Fibroblast of skin of scalp (primary cell): ENCODE measurements at places on chromosomes 7 and 10.

GRCh38 chr10:62735464-62736167 lies 68.9 kb upstream of the ADO start:
- DNase-seq = peak; percentile 23

GRCh38 chr10:89837165-89838043 lies 136.0 kb downstream of the KIF20B start:
- peak; percentile 18 for DNase-seq

- no peak for DNase-seq
Measured at GRCh38 chr7:39606352-39606751, 17.0 kb upstream of the RALA start.

DNA sequence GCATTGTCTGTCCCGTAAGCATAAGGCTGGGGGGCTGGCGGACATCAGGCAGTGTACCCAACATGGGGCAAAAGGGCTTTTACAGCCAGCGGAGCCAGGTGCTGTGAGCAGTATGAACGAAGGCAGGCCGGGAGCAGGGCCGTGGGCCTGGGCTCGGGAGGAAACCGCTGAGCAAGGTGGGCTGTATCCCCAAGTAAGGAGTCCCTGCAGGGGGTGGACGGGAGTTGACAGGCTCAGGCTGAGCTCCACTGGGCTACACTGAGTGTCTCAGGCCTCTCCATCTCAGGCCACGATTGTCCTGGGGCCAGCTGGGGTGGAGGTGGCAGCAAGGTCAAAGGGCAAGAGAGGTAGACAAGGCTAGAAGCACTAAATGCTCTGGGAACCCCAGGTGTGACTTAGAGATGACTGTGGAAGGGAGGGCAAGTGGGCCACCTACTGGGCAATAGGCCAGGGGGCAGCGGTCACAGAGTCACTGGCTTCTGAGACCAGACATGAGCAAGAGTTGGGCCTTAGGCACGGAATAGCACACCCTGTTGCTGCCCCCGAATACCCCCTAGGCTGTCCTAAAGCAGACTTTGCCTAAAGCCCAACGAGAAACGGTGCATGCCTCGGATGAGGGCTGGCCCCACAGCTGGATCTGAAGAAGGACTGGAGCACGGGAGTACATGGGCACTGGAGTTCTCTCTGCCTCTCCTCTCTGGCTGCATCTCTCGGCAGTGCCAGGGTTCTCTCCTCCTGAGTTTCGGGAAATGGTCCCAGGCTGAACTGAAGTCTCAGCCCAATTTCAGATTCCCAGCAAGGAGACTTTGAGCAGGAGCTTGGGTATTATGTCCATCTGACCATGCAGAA lies 10.8 kb upstream of the RAMP3 start:
- no peak for DNase-seq

DNA sequence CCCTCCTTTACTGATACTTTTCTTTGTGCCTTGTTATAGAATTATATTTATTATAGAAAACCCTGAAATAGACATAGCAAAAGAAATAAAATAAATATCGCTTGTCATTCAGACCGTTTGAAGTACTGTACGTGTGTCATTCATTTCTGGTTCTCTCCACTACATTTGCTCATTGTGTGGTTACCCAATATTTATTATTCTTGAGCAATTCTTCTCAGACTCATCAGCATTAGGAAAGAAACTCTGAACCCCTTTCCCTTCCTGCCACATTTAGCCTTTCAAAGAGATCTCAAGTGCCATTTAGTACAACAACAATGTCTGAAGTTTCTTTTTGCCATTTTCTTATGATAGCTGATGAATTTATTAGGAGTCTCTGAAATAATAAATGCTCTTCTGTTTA lies 154.1 kb downstream of the KIAA1217 start:
- DNase-seq = peak; percentile 43

GRCh38 chr10:29244978-29245377 lies 43.9 kb upstream of the LYZL1 start:
- no peak for DNase-seq

DNA sequence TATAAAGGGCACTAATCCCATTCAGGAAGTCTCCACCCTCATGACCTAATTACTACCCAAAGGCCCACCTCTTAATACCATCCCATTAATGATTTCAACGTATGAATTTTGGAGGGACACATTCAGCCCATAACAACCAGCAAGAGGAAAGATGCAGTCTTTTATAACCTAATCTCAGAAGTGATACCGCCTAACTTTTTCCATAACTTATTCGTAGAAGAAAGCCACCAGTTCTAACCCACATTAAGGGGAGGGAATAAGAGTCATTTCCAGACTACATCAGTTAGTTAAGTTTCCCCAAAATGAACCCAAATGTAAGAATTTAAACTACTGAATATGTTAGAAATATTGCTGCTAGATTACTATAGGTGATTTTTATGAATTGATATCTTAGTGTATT lies 32.1 kb upstream of the LHFPL3 start:
- DNase-seq = no peak

DNA sequence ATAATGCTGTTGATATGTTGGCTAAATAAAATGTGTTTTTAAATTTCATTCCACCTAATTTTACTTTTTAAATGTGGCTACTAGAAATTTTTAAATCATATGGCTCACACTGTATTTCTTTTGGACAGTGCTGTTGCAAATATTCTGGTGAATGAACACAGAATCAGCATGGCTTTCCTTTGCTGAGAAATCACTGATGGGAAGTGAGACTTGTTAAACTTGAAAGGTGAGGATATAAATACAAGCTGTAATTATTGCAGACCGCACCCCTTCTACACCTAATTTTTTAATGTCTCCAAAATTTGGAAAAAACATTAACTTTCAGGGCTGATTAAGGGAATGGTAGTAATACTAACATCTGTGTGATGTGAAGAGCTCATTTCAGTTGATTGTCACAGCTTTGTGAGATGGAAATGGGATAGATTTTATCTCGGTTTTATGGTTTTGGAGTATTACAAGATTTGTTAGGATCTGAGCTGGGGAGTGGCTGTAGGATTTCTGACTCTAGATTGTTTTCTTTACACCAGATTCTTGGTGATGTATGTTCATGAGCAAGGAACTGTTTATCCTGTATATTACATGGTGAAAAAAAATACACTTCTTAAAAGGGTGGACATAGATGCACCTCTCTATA lies 1.3 kb downstream of the MIOS start:
- DNase-seq = no peak

GRCh38 chr10:111970111-111970510 lies 213.5 kb downstream of the GPAM start:
- DNase-seq = no peak

DNA sequence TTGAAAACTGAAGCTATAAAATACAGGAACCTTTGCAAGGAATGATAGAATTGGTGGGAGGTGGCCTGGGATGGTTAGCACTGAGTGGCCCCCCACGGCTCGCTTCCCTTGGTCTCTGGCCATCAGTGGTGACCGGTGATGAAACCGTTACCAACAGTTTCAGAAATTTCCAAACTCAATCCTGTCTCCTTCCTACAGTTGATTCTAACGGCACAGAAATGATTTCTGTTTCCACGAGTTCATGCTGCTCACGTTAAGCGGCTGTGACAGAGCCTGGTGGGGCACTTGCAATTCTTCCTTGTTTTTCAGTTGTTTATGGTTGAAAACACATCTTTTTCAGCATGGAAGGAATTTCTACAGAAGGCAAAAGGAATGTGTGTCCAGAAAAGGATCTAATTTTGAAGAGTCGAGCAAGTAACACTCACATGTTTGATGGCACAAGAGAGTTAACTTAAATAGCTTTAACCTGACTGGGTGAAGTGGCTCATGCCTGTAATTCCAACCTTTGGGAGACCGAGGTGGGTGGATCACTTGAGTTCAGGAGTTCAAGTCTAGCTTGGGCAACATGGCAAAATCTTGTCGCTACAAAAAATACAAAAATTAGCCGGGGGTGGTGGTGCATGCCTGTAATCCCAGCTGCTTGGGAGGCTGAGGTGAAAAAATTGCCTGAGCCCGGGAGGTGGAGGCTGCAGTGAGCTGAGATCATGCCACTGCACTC lies 100.1 kb downstream of the DNAJB6 start:
- peak; percentile 17 for DNase-seq

DNA sequence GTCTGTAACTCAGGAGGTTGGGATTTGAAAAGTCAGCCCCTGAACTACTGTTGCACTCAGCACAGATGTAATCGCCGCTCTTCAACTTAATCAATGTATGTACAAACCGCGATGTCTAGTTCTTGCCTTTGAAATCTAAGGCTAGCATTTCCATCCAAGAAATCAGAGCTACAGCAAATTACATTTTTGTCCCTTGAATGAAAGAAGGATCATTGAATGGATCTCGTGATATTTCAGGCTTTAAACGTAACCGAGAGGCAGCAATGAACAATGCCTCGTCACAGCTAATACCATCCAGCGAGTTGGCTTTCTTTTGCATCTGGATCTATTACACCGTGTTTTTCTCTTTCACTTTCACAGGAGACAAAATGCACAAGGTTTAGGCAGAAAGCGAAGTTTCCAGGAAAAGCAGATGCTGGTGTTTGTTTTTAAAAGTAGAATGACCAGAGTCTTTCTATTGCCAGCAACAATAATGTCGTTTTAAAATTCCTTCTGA lies 5.5 kb downstream of the SKIDA1 start:
- peak; percentile 79 for DNase-seq

DNA sequence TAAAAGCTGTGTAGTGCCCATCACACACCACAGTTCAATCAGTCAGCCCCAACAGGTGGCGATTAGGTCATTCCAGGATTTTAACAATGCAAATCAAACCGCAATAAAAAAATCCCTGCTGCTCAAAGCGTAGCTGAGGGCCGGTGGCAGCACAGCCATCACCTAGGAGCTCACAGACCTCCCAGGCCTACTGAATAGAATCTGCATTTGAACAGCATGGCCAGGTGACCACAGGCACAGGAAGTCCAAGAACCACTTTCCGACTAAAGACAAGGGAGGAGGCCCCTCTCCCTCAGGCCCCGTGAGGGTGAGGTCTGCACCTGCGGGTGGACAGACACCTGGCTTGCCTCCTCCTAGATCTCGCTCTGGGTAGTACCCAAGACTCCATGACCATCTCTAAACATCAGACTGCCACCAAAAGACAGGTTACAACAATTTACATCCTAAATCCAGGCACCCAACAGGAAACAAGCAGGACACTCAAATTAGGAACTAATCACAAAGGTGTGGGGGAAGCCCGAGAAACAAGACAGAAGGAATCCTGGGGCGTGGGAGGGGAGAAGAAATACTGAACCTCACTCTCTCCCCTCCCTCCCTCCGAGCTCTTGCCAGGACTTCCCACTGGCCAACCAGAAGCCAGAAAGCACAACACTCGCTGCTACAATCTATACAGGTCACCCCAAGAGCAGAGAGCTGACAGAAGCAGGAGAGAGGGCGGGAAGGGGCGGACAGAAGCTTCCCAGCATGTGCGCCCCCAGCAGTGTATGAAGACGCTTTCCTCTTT lies 19.2 kb downstream of the GNA12 start:
- DNase-seq = no peak

DNA sequence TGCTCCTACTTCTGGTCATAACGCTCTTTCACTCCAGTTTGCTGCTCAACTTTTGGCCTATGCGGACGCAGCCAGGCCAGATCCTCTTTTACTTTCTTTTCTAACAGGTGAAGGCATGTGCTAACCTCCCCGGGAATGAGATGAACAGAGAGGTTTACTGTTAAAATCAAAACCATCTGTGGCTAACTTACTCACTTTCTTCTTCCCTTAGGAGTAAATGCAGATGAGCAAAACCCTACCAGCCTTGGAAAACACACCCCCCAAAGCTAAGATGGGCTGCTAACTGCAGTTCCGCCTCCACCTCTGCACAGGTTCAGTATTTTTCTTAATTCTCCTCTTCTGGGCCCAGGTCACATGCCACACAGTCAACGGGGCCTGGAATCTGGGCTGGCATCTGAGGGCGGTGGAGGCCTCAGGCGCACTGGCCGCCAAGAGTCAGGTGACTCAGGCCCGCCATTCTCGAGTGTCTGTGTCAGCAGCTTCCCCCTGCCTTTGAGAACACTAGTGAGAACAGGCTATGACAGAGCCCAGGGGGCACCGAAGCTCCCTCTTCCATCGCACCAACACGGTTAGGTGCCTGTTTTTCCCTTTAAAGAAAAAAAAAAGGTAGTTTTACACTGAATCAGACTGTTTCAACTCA lies 11.1 kb downstream of the FAM53B start:
- DNase-seq = no peak

- no peak for DNase-seq
Measured at GRCh38 chr7:27316311-27316710, 73.7 kb downstream of the EVX1 start.

GRCh38 chr7:108328174-108328651 lies 128.0 kb downstream of the NRCAM start:
- DNase-seq = no peak
